ENCODE measurements at places on chromosomes 1 and 21.

DNA sequence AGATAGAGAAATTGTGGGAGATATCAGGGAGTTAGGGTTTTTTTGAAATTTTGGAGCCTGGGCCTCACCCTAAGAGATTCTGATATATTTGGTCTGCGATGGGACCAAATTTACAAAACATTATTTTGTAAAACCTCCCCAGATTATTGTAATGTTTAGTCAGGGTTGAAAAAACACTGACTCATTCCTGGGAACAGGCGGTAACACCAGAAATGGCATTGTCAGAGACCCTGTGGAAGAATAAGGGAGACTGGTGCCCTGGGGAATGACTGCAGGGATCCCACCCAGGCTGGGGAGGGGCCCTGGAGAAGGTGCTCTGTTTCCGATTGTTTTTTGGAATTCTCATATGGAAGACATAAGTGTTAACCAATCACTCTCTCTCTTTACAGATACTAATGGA is 13.1 kb upstream of the STRIP1 start:
- no peak for DNase-seq

- no peak for DNase-seq
Observed at GRCh38 chr21:42417533-42417932, 13.8 kb downstream of the UBASH3A start.

DNA sequence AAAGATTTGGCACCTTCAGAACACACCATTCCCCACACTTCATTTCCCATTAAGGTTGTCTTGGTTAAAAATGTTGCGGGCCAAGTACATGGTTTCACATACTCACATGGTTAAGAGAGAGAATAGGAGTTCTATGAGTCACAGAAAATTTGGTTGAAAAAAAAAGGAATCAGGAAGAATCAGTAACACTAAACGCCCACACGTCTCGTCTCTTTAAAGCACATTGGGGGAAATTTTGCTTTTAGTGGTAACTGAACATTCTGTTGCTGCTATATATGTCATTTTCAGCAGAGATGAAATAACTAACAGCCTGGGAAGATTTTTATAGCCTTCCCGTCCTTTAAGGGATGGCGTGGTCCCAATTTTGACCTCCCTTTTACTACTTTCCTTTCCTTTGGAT is 132.9 kb upstream of the ERG start:
- no peak for DNase-seq

DNA sequence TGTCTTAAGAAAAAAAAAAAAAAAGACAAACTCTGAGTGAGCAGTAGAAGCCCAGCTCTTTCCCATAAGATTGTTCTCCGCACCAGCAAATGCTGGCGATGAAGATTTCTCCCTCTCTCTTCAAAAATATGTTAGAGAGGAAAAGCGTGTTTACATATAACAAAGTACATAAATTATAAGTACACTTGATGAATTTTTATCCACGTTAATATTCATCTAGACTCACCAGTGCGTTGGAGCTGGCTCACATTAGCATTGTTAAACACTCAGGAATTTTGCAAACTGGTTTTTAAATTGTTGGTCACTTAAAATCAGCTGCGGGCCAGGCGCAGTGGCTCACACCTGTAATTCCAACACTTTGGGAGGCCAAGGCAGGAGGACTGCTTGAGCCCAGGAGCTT is 56.0 kb downstream of the RUNX3 start:
- no peak for DNase-seq

DNA sequence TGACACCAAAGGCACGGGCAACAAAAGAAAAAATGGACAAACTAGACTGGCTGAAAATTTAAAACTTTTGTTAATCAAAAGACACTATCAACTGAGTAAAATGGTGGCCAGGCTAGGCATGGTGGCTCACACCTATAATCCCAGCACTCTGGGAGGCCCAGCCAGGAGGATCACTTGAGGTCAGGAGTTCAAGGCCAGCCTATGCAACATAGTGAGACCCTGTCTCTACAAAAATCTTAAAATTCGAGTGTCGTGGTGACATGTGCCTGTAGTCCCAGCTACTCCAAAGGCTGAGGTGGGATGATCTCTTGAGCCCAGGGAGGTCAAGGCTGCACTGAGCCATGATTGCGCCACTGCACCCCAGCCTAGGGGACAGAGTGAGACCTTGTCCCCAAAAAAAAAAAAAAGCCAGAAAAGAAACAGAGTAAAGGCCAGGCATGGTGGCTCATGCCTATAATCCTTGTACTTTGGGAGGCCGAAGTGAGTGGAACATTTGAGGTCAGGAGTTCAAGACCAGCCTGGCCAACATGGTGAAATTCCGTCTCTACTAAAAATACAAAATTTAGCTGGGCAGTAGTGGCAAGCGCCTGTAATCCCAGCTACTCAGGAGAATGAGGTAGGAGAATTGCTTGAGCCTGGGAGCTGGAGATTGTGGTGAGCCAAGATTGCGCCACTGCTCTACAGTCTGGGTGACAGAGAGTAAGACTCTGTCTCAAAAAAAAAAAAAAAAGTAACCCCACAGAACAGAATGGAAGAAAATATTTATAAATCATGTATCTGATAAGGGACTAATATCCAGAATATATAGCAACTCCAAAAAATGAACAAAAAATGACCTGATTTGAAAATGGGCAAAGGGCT is 8.0 kb downstream of the TUT4 start:
- DNase-seq = no peak

GRCh38 chr1:59391212-59392179 is 94.6 kb downstream of the FGGY start:
- no peak for DNase-seq

- DNase-seq = no peak
Observed at GRCh38 chr1:46503421-46503820, 13.8 kb downstream of the DMBX1 start.

GRCh38 chr1:7493711-7494454 is 277.2 kb upstream of the VAMP3 start:
- DNase-seq = no peak

DNA sequence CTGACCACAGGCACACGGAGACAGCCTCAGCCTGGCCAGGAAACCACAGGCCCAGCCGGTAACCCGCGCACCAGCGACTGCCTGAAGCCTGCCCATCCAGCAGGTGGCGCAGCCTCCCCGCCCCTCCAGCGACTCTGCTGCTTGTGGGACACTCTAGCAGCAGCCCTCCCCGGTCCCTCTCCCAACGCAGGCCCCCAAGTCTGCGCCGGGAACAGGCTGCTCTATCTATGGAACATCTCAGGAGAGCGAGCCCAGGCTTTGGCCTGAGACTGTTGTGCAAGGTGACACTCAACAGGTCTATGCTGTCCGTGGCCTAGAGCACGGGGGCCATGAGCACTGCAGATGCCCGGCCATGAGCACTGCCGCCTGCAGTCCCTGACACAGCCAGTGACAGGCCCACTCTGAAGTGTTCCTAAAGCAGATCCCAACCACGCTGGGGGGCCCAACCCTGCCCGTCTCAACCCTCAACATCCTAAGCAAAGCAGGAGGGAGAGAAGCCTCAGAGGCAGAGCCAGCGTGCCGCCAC is 28.4 kb downstream of the WDR4 start:
- DNase-seq = peak; percentile 42

GRCh38 chr1:66535061-66535460 is 1.1 kb downstream of the SGIP1 start:
- DNase-seq = no peak

- peak; percentile 61 for DNase-seq
Observed at GRCh38 chr1:53278298-53278725, 40.0 kb upstream of the MAGOH start.

GRCh38 chr1:6703016-6703415 is 1.4 kb upstream of the DNAJC11 start:
- no peak for DNase-seq

GRCh38 chr1:55597910-55598309 is 382.7 kb upstream of the USP24 start:
- no peak for DNase-seq

DNA sequence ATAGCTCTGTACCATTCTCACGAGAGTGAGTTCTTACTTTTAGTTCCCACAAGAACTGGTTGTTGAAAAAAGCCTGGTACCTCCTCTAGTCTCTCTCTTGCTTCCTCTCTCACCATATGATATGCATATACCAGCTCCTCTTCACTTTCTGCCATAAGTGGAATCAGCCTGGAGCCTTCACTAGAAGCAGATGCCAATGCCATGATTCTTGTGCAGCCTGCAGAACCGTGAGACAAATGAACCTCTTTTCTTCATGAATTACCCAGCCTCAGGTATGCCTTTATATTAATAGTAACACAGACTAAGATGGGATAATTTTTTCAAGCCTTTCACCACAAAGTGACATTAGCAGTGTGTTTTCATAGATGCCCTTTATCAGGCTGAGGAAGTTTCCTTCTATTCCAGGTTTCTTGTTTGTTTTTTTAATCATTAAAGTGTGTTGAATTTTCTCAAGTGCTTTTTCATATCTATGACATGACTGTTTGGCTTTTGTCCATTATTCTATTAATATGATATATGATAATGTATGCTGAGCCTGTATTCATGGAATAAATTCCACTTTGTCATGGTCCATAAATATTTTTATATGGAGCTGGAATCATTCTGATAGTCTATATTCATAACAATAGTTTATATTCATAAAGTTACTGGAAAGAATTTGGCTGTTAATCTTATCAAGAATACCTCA is 40.7 kb upstream of the C1orf185 start:
- no peak for DNase-seq

DNA sequence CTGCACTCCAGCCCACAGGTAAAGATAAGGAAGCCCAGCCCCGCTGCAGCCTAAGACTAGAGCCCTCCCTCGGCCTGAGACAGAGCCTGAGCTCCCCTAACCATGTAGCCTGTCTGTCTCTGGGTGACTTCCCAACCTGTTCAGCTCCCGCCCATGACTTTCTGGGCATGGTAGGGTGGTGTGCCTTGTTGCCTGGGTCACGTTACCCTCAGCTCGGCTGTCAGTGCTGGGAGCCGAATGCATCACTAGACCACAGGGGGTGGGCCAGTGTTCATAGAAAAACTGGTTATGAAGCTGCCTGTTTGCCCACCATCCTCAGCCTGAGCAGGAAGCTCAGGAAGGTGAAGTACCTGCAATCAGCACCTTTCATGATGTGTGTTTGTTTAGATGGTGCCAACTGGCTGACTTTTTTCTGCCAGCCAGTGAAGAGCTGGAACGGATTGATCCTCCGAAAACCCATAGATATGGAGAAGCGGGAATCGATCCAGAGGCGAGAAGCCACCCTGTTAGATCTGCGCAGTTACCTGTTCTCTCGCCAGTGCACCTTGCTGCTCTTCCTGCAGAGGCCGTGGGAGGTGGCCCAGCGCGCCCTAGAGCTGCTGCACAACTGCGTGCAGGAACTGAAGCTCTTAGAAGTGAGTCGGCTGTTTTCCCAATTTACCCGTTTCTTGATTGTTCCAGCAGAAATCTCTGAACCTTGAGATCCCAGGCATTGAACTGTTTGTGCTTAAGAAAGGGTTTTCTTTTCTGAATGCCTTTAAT is 43.9 kb upstream of the PWP2 start:
- no peak for DNase-seq

- DNase-seq = no peak
Observed at GRCh38 chr1:193525411-193525810, 339.0 kb upstream of the B3GALT2 start.

DNA sequence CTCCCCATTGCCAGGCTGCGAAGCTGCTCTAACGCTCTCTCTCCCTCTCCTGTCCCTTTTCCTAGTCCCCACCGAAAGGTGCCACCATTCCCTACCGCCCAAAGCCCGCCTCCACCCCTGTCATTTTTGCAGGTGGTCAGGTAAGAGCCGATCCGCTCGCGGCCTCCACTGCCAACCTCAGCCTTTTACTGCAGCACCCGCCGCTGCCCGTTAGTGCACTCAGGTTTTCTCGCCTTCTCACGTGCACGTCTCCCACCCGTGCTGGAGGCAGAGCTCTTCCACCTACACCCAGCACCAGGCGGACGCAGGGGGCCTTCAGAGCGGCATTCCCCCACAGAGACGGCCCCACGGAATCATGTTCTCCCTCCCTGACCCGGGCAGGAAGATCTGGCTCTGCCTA is 67.7 kb upstream of the COL6A1 start:
- no peak for DNase-seq

DNA sequence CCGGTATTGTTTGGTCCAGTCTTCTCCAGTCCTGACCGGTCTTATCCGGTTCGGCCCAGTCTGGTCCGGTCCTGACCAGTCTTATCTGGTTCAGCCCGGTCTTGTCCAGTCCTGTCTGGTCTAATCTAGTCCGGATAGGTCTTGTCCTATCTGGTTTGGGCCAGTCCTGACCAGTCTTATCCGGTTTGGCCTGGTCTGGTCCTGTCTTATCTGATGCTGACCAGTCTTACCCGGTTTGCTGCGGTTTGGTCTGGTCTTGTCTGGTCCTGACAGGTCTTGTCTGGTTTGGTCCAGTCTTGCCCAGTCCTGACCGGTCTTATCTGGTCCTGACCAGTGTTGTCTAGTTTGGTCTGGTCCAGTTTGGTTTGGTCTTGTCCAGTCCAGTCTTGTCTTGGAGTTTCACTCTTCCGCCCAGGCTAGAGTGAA is 30.1 kb downstream of the DHX9 start:
- DNase-seq = no peak

GRCh38 chr1:221740369-221740992 is 1.4 kb downstream of the DUSP10 start:
- DNase-seq = peak; percentile 15

DNA sequence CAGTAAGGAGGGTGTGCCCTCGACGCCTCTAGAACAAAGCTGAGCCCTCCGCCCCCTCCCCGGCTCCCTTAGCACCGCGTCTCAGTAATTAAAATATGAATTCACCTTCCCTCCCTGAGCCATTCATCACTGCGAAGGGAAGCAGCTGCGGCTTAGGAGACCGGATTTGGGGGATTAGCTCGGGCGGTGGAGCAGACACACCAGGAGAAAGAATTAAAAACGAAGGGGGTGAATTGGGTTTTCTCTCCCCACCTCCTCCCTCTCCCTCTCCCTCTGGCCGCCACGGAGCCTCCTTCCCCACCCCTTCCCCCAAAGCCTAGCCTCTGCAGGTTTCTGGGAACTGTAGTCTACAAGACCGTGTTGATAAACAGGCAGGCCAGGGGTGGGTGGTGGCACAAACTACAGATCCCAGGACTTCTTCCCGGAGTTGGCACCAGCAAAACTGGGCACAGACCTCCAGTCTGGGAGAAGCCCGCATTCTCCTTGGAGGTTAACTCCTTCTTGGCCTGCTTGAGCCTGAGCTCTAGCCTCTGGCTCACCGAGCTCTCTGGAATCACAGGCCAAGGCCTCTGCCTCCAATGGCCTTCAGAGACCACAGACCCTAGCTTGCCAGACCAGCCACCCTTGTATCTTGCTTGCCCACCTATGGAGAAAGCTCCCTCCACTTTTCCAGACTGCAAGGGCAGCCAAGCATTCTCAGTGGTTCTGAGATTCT is 10.8 kb downstream of the BLACAT1 start:
- peak; percentile 8 for DNase-seq

- no peak for DNase-seq
Observed at GRCh38 chr1:159973350-159973940, 19.4 kb upstream of the SLAMF9 start.
